ENCODE measurements at places on chromosomes 12 and 14. TPM values are rescaled to one million over a fixed set of nuclear protein-coding genes. Genes with fewer than 3 reads are reported as not detected.

- no peak for DNase-seq
These were observed 69.8 kb upstream of the PYGL start for GRCh38 chr14:51014086-51014485.

GRCh38 chr14:69860221-69860620 lies 19.0 kb upstream of the SMOC1 start:
- DNase-seq, result no peak

DNA sequence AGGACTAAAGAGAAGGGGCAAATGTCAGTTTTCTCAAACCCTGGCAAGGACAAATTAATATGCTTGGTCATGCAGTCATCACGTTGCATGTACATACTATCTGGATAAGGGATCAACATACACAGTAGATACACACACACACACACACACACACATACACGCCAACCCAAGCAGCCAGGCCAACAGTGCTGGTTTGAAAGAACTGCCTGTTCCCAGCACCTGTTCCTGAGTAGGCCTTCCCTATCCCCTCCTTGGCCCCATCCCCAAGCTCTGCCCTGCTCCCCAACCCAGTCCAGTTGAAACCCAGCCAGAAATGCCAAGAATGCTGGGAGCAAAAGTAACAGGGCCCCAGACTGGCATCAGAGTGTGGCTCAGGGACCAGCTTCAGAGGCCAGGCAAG lies 4.4 kb downstream of the ITGA7 start:
- DNase-seq, result no peak

Gene EML5
- 2.1 TPM for total RNA-seq

- no peak for DNase-seq
These were observed 194.0 kb downstream of the ZFP36L1 start for GRCh38 chr14:68598621-68599447.

DNA sequence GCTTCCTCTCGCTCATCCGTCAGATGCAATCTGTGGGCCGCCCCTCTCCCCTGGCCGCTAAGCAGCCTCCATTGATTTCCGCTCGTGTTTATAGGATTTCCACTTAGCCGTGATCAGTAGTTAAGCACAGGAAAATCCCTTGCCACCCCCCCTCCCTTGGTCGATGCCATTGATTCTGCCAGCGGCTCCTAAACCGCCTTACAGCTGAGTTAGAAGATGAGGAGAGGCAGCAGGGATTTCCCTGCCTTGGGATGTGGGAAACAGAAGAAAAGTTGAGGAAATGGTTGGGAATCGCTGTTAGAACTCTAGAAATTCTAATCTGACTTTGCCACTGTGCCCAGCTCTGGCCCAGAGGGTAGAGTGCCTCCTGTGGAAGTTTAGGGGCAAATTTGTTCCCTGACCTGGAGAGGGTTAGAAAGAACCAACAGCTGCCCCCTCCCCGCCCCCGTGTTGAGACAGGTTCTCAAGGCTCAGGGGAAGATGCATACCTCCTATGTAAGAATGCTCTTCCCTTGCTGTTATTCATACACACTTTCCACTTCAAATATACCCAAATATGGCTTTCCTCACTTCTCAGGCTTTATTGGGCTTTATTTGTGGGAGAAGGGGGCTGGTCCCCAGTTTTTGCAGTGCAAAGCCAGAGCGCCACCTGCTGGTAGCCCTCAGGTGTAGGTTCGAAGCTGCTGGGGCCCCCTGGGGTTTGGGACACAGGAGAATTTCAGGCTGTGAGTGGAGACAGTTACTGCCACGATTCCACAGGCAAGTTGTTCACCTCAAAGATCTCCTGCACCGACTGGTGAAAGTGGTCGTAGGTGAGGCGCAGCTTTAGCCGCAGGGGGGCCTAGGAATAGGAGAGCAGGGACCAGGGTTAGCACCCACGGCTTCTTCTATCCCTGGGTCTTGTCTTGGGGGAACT lies 3.2 kb downstream of the THTPA start:
- peak; percentile 84 for DNase-seq

DNA sequence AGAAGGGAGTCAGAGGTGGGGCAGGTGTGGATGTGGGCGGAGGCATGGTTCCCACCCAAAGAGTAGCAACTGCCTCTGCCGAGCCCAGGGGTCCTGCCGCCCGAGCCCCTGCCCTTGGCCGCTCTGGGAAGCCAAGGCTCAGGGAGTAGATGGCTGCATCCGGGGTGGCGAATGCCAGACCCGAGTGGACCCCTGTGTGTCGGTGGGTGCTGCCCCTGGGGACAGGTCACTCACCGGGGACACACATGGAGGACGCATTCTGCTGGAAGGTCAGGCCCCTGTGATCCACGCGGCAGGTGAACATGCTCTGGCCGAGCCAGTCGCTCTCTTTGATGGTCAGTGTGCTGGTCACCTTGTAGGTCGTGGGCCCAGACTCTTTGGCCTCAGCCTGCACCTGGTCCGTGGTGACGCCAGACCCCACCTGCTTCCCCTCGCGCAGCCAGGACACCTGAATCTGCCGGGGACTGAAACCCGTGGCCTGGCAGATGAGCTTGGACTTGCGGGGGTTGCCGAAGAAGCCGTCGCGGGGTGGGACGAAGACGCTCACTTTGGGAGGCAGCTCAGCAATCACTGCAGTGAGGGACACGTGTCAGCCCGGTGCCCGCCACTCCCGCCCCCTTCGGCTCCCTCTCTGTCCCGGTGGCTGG lies 329.0 kb downstream of the TMEM121 start:
- DNase-seq, result no peak

Gene SYCP3
- total RNA-seq, result not detected

Gene TAS2R8
- not detected for total RNA-seq

DNA sequence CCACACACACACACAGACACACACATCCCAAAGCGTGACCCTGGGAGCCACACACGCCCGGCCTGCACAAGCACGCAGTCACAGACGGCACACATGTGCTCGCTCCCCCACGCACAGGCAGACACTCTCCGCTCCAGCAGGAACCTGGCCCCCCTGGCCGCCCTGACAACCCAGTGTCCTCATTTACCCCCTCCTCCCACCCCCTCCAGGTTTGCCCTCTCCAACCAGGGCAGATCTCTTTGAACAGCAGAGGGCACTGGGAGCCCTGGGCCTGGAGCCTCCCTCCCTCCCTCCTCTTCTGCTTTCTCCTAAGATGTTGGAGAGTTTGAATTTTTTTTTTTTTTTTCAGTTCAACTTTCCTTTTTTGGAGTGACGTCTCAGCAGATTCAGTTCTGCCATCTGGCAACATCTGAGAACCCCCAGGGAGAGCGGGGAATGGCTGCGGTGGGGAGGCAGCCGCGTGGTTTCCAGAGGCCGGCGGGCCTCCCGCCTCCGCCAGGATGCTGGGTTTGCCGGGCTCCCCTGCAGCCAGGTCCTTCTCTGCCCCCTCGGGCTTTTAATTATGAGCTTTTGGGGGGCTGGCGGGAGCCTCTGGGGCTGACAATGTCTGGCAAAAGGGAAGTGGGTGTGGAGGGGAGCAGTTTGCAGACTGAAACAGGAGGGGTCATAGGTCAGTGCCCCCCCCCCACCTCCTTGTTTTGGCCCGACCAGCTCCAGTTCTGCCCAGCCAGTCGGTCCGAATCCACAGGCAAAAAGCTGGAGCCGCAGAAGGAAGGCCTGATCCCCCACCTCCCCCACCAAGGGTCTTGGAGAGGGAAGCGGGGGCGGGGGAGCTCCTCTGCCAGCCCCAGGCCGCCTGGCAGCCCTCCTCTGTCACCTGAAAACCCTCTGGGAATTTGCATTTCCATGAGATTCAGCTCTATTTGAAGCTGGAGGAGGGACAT lies 1.3 kb upstream of the NCOR2 start:
- peak; percentile 79 for DNase-seq

DNA sequence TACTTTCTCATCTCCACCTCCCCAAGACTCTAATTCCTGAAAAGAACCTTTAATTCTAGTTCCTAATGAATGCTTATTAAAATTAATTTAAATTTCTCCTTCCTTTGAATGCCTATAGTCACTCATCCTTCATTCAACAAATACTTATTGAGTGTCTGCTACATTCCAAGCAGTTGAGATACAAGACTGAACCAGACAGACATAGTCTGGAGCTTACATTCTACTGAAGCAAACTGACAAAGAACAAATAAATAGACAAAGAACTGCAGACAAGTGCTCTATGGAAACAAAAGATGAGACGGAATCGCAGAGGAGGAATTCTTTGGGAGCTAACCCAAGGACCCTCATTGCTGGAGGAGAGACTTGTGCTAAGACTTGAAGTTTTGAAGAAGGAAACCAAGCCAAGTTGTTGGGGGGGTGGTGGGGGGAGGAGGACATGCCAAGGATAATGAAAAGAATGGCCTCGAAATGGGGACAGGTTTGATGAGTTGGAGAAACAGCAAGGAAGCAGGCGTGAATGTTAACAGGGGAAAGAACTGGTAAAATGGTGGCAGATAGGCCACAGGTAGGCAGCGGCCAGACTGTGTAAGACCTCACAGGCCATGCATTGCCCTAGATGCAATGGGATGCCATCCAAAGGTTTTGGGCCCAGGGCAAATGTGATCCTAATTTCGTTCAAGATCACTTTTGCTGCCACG lies 9.7 kb upstream of the TDG start:
- no peak for DNase-seq

Gene DTX1
- total RNA-seq, result 4.3 TPM

DNA sequence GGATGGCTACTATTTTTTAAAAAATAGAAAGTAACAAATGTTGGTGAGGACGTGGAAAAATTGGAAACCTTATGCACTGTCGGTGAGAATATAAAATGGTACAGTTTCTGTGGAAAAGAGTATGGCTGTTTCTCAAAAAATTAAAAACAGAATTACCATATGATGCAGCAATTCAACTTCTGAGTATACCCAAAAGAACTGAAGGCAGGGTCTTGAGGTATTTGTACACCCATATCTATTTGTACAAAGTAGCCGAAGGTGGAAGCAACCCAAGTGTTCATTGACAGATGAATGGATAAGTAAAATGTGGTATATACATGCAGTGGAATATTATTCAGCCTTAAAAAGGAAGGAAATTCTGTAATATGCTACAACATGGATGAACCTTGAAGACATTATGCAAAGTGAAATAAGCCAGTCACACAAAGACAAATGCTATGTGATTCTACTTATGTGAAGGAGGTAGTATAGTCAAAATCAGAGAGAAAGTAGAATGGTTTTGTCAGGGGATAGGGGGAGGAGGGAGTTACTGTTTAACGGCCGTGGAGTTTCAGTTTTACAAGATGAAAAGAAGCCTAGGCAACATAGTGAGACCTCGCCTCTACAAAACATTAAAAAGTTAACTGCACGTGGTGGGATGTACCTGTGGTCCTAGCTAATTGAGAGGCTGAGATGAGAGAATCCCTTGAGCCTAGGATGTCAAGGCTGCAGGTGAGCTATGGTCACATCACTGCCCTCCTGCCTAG lies 38.4 kb upstream of the CCT2 start:
- no peak for DNase-seq

GRCh38 chr12:20096430-20096829 lies 271.9 kb upstream of the PDE3A start:
- DNase-seq, result no peak

GRCh38 chr12:52603314-52603713 lies 2.1 kb upstream of the KRT72 start:
- no peak for DNase-seq

- DNase-seq, result no peak
These were observed 194.2 kb upstream of the ABCD2 start for GRCh38 chr12:39813776-39814175.

GRCh38 chr12:48985475-48985897 lies 7.4 kb downstream of the WNT1 start:
- no peak for DNase-seq

DNA sequence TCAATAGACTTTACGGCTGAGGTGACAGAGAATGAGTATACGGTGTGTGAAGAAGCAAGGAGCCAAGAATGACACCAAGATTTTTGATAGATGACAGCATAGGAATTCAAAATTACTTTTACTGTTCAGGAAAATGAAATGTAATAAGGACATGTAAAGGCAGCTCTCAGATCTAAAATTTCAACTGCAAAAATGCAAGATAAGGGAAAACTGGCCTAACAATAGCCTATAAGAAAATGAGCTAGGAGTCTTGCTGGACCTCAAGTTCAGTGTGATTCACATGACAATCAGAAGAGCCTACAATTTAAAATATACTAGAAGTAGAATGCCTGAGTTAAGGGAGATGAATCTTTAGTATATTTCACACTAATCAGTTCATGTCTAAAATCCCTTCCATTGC lies 102.0 kb downstream of the RPS29 start:
- no peak for DNase-seq

DNA sequence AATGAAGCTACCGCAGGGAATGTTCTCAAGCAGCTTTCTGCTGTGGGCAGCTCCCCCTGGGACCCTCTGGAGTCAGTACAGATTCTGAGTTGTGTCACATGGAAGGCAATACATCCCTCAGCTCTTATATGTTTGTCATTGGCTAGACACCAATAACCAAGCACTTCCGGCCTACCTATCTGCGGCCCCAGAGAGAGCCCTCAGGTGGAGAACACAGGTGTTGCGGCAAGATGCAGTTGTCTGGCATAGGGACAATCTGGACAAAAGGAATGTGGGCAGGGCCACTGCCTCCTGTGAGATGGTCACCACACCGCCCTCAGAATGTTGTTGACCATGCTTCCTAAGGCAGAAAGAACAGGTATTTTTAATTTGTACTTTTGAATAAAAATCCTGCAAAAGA lies 118.7 kb downstream of the BRMS1L start:
- DNase-seq, result peak; percentile 28

DNA sequence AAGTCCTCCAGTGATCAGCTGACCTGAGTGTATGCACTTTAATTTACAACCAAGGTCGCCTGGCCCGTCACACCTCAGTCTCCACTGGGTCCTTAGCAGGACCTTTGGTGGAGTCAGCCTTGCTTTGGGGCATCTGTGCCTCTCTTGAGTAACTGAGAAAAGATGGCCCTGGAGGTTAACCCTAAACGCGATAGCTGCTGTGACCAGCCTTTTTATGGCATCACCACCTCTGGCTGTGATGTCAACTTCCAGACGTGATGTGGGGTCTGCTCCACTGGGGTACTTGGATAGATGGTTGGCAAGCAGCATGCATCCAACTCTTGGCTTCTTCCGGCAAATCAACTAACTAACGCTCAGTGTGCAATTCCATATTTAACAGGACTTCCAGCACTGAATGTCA lies 122.8 kb upstream of the RTL1 start:
- no peak for DNase-seq

GRCh38 chr12:87924149-87924548 lies 105.1 kb downstream of the C12orf50 start:
- no peak for DNase-seq

- no peak for DNase-seq
These were observed 3.8 kb upstream of the SCARB1 start for GRCh38 chr12:124867401-124867930.

Gene KCNA1
- 0.05 TPM for total RNA-seq

DNA sequence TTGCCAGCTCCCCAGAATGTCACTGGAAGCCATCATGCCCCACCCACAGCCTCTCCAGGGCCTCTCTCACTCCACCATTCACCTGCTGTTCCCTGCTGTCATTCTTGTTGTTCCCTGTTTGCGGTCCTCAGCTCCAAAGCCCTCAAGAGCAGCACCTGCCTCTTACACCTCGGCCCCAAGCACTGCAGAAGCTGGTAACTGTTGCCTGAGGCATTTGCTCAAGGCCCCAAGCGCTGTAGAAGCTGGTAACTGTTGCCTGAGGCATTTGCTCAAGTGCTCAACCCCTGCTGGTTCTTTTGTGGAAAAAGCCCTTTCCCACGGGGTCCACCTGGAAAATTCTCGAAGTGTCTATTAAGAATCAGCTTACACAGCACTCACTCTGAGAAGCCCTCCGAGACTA lies 78.0 kb downstream of the ARL6IP4 start:
- no peak for DNase-seq
